ENCODE measurements at places on chromosomes 1 and 21. TPM values are rescaled to one million over a fixed set of nuclear protein-coding genes. Genes with fewer than 3 reads are reported as not detected.
A peak's percentile ranks its signal among the peaks of the same experiment; 100 is the strongest.

DNA sequence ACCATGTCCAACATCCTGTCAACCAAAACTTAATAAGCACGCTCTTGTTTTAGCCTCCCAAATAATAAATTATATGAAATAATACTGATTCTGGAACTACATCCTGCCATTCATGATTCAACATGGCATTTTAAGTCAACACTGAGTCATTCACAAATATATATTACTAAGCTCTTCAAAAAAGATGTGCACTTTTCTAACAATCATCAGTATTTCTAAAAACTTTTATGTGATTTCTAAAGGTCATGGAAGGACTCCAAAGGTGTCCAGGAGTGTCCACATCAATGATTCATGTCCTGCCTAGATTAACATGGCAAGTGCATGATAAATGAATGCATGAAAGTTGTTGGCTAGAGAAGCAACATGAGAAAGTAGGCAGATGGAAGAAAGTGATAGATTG is 51.6 kb downstream of the NEGR1 start:
- no peak overlapping the region for H3K27ac ChIP-seq
- H3K4me1 ChIP-seq, result no peaks in the 10 kb centered on the region
- H3K4me3 ChIP-seq, result no peak overlapping the region
- H3K36me3 ChIP-seq, result no peaks in the 10 kb centered on the region
- no peak for DNase-seq

- no peaks in the 10 kb centered on the region for H3K4me1 ChIP-seq
- H3K36me3 ChIP-seq, result no peaks in the 10 kb centered on the region
- H3K27me3 ChIP-seq, result no peaks in the 10 kb centered on the region
- no peak overlapping the region for H3K27ac ChIP-seq
- no peak for DNase-seq
Measured at GRCh38 chr1:24586970-24587820, 31.3 kb downstream of the NCMAP start.

DNA sequence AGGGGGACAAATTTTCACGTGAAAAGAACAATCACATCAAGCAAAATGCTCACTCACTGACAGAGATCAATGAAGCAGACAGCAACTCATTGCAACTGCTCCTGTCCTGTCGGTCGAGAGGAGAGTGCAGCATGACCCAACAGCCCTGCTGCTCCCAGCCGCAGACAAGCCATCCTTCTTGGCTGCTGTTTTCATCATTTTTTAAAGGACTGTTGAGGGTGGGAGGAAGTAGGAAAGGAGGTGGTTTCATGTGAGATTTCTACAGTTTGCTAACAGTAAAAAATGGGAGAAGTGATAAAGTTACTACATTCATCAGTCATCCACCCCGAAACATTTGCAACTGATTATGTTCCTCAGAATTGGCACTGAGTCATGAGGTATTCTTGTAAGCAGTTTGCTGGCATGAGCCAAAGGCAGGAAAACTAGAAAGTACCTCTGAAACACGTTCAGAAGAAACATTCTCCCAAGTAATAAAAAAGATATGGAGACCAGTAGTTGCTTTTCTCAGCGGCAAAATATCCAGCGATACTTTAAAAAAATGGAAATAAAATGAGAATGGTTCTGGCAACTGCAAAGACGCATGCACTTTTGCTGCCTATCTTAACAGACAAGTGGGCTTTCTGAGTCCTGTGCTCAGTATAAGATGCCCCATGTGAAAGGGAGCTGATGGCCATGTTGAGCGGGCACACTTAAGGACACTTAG is 72.0 kb upstream of the CLDN14 start:
- no peak overlapping the region for H3K4me3 ChIP-seq
- H3K27ac ChIP-seq, result no peak overlapping the region
- H3K27me3 ChIP-seq, result no peaks in the 10 kb centered on the region
- DNase-seq, result no peak

DNA sequence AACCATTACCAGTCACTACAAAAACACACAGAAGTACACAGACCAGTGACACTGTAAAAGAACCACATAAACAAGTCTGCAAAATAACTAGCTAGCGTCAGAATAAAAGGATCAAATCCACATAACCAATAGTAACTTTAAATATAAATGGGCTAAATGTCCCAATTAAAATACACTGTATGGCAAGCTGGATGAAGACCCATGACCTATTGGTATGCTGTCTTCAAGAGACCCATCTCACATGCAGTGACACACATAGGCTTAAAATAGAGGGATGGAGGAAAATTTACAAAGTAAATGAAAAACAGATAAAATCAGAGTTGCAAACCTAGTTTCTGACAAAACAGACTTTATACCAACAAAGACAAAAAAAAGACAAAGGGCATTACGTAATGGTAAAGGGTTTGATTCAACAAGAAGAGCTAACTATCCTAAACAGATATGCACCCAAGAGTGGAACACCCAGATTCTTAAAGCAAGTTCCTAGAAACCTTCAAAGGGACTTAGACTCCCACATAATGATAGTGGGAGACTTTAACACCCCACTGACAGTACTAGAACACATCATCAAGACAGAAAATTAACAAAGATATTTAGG is 196.9 kb downstream of the TBX15 start:
- H3K4me3 ChIP-seq, result no peak overlapping the region
- H3K27me3 ChIP-seq, result no peaks in the 10 kb centered on the region
- H3K27ac ChIP-seq, result no peak overlapping the region
- DNase-seq, result no peak
- no peaks in the 10 kb centered on the region for H3K4me1 ChIP-seq

GRCh38 chr1:97137862-97138514 is 416.4 kb downstream of the PTBP2 start:
- no peak for DNase-seq
- no peaks in the 10 kb centered on the region for H3K36me3 ChIP-seq
- H3K27me3 ChIP-seq, result no peaks in the 10 kb centered on the region
- H3K4me1 ChIP-seq, result no peaks in the 10 kb centered on the region
- no peak overlapping the region for H3K27ac ChIP-seq

GRCh38 chr1:26890467-26890796 is 349 bp upstream of the GPN2 start:
- peaks cover 5% of the 10 kb centered on the region for H3K4me1 ChIP-seq
- no peaks in the 10 kb centered on the region for H3K36me3 ChIP-seq
- no peak for DNase-seq
- H3K4me3 ChIP-seq, result peak overlapping the region; percentile 79
- H3K27ac ChIP-seq, result peak overlapping the region; percentile 77

GRCh38 chr1:179080866-179081686 is 794 bp upstream of the TOR3A start:
- no peak overlapping the region for H3K27ac ChIP-seq
- H3K4me1 ChIP-seq, result peaks cover 4% of the 10 kb centered on the region
- DNase-seq, result no peak
- peak overlapping the region; percentile 95 for H3K4me3 ChIP-seq

GRCh38 chr1:5781079-5781478 is 211.1 kb downstream of the NPHP4 start:
- DNase-seq, result no peak
- H3K27ac ChIP-seq, result no peak overlapping the region
- H3K4me1 ChIP-seq, result no peaks in the 10 kb centered on the region
- H3K36me3 ChIP-seq, result no peaks in the 10 kb centered on the region
- H3K27me3 ChIP-seq, result no peaks in the 10 kb centered on the region

DNA sequence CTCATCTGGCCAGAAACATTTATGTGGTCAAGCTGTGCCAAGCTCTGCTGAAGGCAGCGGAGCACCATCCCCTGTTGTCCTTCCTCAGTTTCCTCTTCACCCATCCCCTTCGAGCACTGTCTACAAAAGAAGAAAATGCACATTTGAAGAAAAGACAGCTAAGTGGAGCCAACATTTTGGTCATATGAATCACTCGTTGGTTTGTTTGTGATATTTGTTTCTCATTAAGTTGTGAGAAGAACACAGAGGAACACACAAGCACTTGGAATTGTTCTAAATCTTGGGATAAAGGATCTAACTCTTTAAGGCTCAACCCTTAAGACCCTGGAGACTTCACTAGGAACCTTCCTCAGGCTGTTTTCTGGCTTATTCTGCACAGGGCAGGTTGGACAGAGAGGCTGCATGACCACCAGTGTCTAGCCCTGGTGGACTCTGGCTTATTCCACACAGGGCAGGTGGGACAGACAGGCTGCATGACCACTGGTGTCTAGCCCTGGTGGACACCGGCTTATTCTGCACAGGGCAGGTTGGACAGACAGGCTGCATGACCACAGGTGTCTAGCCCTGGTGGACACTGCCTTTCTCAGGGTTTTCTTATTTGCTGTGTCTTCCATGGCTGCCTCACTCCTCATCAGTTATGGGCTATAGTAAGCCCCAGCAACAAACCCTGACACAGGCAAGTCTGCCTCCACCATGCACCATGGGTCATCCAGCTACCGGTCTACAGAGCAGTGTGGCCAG is 35.3 kb upstream of the COL6A2 start:
- no peak overlapping the region for H3K27ac ChIP-seq
- H3K4me3 ChIP-seq, result no peak overlapping the region
- H3K27me3 ChIP-seq, result no peaks in the 10 kb centered on the region

DNA sequence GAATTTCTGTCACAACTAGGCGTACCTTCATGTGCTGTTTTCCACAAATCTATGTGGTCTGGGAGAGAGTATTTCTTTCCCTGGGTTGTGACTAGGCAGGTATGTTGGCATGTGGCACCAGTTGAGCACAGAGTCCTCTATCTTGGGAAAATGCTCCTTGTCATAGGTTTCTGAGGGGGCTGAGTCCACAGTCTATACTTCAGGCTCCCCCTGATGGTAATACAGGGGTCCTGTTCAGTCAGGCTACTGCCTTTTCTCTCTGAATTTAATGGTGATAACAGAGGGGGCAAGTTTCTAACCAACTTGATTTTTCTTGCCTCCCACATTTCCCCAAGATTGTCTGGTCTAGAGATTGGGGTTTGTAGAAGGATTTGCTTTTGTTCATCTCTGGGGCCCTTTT is 35.8 kb downstream of the VANGL1 start:
- no peaks in the 10 kb centered on the region for H3K27me3 ChIP-seq
- no peak overlapping the region for H3K27ac ChIP-seq
- no peak for DNase-seq
- H3K4me3 ChIP-seq, result no peak overlapping the region

- H3K36me3 ChIP-seq, result no peaks in the 10 kb centered on the region
- no peak overlapping the region for H3K4me3 ChIP-seq
- H3K27me3 ChIP-seq, result no peaks in the 10 kb centered on the region
- peaks cover 3% of the 10 kb centered on the region for H3K4me1 ChIP-seq
Measured at GRCh38 chr1:185373813-185374529, 56.9 kb upstream of the IVNS1ABP start.

GRCh38 chr1:193588311-193589082 is 402.1 kb upstream of the B3GALT2 start:
- H3K27ac ChIP-seq, result no peak overlapping the region
- no peaks in the 10 kb centered on the region for H3K36me3 ChIP-seq
- H3K27me3 ChIP-seq, result no peaks in the 10 kb centered on the region
- no peak for DNase-seq

DNA sequence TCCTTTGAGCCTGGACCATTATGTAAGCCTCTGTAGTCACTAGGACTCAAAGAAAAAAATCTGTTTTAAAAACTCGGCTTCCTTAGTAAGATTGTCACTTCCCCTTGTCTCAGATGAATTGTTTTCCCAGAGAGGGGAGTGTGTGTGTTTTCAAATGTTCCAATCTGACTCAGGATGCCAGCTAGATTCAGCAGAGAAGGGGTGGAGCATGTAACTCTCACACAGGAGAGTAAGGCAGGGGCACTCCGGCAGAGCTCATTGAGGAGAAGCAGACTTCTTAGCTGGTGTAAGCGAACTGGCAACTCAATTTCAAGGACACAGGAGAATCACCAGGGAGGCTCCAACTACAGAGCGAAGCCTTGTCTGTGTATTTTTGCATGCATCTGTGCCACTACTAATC is 623.2 kb downstream of the LMO4 start:
- no peak overlapping the region for H3K4me3 ChIP-seq
- H3K4me1 ChIP-seq, result no peaks in the 10 kb centered on the region
- H3K27ac ChIP-seq, result no peak overlapping the region
- H3K36me3 ChIP-seq, result no peaks in the 10 kb centered on the region
- DNase-seq, result no peak
- no peaks in the 10 kb centered on the region for H3K27me3 ChIP-seq

GRCh38 chr1:242670019-242670418 is 145.5 kb upstream of the PLD5 start:
- H3K27ac ChIP-seq, result no peak overlapping the region
- H3K27me3 ChIP-seq, result no peaks in the 10 kb centered on the region
- no peak overlapping the region for H3K4me3 ChIP-seq
- no peaks in the 10 kb centered on the region for H3K4me1 ChIP-seq

- H3K27me3 ChIP-seq, result no peaks in the 10 kb centered on the region
- H3K4me3 ChIP-seq, result no peak overlapping the region
- H3K27ac ChIP-seq, result no peak overlapping the region
- DNase-seq, result no peak
Measured at GRCh38 chr1:2248127-2248826, 20.2 kb downstream of the SKI start.

GRCh38 chr1:45084562-45084961 is 72.5 kb downstream of the UROD start:
- H3K4me3 ChIP-seq, result no peak overlapping the region
- no peaks in the 10 kb centered on the region for H3K27me3 ChIP-seq
- no peaks in the 10 kb centered on the region for H3K4me1 ChIP-seq
- no peaks in the 10 kb centered on the region for H3K36me3 ChIP-seq

DNA sequence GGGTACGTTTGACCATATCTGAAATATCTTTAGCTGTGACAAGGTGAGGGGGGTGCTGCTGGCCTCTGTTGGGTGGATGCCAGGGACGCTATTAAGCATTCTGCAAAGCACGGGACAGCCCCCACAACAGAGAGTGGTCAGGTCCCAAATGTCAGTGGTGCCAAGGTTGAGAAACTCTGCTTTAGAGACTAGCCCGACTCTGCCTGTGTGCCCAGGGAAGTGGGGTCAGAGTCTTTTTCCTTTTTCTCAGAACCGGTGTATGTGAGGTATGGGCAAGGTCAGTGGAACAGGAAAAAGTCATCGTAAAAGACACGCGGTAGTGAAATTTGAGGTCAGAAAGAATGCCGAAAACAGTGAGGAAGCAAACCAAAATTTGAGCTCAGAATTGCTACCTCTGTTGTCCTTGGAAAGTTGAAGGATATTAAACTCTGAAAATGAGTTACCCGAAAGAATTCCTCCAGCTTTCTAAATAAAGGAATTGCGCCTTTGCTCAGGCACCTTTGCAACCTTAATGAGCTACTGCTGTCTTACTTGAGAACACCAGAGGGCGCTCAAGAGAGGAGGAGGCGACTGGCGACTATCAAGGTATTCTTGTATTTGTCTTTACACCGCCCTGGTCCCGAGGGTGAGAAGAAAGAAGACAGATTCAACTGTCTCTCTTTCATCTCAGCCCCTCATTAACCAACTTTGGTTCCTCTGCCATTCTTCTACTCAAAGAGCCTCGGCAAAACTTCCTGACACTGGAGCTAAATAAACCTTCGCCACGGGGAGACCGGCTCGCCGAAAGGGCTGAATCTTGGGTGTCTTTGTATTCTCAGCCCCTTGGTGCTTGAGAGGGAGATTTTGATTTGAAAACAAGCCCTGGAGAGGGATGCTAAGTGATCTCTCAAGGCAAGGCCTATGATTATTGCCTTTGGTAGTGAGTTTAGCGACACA is 85.4 kb upstream of the OLIG2 start:
- no peak overlapping the region for H3K27ac ChIP-seq
- no peaks in the 10 kb centered on the region for H3K4me1 ChIP-seq
- no peaks in the 10 kb centered on the region for H3K36me3 ChIP-seq
- no peaks in the 10 kb centered on the region for H3K27me3 ChIP-seq

The NBPF12 gene
- 13.1 TPM for total RNA-seq

The CFAP107 gene
- total RNA-seq, result 0.32 TPM

The CIART gene
- total RNA-seq, result 5.7 TPM
